Sciatic nerve (tissue), 2 donors: ENCODE measurements at places on chromosomes 3 and 15.

GRCh38 chr3:136120373-136121348, 75.5 kb downstream of the MSL2 start:
- no peak for DNase-seq

DNA sequence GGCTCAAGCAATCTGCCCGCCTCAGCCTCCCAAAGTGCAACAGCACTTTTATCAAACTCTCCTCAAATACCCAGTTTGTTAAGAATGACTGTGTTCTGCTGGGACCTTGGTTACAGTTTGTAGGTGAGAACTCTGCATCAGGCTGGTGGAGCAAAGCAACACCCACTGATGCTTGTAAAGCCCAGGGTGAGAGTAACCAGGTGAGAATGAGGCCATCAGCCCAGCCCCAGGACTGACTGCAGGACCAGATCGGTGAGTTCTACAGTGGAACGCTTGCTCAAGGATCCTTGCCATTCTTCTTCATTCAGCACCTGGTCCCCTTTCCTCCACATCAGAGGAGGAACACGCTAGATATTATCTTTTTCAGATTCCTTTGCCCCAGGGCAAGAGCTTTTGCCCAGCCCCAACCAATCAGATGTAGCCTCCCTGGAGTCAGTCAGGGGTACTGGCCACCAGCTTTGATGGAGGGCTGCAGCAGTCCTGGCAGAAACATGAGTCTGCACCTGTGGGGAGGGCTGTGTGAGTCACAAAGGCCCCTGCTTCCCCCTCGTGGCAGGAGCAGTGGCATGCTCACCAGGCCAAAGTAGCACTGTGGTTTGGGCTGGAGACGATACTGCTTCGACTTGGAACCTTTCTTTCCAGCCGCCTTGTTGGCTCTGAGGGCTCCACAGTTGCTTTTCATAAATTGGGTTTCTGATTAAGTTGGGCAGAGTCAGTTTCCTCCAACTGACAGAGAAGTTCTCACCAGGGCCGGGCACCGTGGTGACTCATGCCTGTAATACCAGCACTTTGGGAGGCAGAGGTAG, 3.5 kb upstream of the SHISA5 start:
- DNase-seq: no peak

- DNase-seq: no peak
These were observed 110.8 kb downstream of the TBC1D2B start for GRCh38 chr15:77966540-77967234.

GRCh38 chr15:78034495-78035191, 42.9 kb downstream of the TBC1D2B start:
- DNase-seq: no peak

DNA sequence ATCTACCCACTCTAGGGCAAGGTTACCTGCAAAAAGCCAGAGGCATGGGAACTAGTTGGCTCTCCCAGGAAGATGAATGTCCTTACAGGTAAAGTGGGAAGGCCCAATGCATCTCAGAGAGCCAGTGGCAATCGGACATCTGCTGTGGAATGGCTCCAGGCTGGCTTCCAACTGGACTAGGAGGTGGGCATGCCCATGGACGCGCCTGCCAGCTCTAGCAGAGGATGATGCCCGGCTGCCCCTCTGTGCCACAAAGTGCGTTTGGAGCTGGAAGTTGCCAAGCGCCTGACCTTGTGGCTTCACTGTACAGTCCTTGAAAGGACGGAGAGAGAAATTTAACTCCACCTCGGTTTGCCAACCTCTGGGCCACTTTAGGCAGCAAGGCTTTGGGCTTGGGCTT, 84.4 kb downstream of the NR2F2 start:
- DNase-seq: no peak

- no peak for DNase-seq
These were observed 361.4 kb downstream of the CHL1 start for GRCh38 chr3:557972-558371.

DNA sequence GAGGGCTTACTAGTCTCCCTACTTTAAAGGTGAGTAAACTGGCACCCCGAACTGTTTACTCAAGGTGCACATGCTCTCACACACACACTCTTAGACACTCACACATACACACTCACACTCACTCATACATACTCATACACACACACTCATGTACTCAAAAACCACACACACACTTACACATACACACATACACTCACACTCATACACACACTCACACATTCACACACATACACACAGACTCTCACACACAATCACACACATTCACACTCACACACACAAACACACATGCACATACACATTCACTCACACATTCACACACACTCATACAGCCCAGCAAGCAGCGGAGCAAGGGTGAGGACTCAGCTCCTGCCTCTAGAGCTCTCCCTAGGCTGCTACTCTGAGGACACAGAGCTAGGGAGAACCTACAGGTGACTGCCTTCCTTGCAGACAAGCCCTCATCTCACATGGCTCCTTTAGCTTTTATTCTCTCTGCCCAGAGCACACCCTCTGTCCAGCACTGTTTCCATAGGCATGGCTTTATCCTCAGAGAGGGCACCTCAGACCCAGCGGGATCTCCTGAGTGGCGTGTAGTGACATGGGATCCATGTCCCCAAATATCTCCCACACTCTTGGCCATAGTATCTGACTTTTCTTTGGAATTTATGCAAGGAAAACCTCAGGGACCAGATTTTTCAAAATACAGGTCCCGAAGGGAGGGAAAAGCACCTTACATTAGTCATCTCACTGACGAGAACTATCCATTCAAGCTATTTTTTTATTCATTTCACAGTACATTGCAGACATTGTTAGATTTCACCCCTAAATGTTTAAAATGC, 26.2 kb upstream of the ATG7 start:
- no peak for DNase-seq

DNA sequence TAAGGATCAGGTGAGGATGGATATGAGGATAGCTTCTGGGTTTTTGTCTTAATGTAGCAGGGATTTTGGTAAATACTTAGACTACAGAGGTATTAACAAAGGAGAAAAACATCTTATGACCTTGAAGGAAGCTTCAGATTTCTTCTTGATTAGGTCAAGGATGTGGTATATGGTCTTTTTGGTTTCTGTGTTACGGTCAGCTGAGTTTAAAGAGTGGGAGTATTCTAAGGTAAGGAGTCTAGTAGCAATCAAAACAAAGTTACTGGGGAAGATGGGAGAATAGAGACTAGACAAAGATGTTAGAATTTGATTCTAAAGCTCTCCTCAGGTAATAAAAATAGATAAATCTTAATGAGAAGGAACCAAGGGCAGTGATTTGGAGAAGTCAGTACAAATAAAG, 6.2 kb downstream of the HMG20A start:
- DNase-seq: no peak

- no peak for DNase-seq
These were observed 6.1 kb downstream of the SLC51B start for GRCh38 chr15:65051266-65051665.

DNA sequence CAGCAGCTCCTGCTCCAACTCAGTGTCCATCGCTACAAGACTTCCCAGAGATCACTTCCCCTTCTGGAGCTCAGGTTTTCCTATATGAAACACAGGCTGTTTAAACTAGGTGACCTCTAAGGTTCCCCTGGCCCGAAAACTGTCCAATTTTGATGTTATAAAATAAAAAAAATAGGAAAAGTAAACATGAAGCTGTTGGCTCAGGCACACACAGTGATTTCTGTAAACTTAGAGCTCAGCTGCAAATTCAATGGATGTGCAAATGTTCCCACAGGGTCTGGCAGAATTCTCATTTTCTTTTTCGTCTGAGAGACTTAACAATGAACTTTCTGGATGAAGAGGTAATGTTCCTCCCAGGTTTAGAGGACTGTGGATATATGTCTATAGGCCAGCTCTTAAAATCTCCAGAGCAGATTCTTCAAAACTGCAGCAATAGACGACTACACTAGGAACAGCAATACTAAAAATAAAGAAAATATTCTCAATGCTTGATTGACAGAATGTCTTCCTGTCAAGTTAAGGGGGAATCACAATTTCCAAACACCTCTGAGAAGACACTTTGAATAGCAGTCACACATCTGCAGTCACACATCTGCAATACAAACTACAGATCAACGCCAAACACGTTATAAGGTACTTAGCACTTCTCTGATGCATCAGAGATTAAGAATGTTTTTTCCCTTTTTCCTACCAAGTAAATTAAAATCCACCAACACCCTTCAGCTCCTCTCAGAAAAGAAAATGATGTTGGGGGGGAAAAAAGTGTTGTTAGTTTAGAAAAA, 2.8 kb downstream of the NUP210 start:
- no peak for DNase-seq

DNA sequence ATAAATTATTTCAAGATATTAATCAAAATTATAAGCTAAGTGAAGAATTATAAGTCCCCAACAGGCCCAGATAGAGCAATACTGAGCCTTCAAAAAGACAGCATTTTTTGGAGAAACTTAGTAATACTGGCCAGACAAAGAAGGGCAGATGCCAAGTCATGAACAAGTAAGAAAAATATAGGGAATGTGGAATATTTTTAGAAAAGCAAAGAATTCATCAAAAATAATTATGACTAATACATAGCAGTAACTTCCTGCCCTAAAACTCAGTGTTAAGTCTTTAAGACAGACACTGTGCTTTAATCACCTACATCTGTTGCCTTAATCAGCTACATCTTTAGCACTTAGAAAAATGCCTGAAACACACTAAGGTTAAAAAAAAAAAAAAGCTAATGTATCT, 31.2 kb downstream of the DPH6 start:
- DNase-seq: no peak

- no peak for DNase-seq
These were observed 307.9 kb upstream of the MDFIC2 start for GRCh38 chr3:70620367-70620766.

DNA sequence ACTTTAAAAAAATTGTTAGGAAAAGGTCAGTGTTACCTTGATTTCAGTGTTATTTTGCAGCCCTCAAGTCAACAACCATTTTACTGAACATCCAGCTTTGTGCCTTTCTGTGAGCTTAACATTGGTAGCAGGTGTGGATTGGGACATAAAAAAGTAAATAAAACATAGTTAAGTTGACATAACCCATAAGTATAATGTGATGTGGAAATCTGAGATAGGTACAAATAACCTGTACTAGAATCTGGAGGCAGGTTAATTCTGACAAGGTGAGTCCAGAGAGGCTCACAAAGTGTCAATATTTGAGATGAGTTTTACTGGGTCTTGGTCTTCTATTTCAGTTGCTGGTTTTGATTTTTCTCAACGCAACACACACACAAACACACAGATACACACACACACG, 151.3 kb downstream of the LPP start:
- no peak for DNase-seq

GRCh38 chr3:196662033-196662432, 22.5 kb downstream of the NRROS start:
- peak; percentile 25 for DNase-seq

GRCh38 chr15:89631902-89632264, 23.4 kb downstream of the KIF7 start:
- DNase-seq: no peak

DNA sequence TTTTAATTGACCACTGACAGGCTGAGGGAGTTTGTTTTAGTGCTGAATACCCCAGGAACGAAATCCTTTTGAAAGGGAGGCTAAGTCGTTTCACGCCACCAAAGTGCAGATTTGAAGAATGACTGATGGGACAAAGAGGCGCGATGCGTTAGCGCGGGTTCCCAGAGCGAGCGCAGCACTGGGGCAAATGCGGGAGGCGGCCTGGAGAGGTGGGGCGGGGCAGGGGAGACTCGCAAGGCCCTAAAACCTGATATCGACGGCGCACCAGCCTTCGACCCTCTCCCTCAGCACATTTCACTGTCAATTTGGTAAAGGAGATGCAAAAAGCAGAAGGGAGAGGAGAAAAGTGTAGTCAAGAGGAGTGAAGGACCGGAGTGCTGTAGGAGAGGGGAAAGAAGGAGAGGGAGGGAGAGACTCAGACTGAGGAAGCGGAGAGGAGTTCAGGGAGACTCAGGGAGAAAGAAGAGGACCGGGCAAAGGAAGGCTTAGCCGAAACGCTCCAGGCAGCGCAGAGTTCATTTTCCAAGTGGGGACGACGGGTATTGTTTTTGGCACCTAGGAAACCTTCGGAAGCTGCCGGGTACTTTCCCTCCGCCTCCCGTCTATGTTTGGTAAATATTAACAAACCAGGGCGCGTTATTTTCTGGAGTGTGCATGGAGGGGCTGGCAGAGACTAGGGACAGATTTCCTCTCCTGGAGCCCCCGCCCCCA, 3.8 kb upstream of the FOXB1 start:
- DNase-seq: no peak

DNA sequence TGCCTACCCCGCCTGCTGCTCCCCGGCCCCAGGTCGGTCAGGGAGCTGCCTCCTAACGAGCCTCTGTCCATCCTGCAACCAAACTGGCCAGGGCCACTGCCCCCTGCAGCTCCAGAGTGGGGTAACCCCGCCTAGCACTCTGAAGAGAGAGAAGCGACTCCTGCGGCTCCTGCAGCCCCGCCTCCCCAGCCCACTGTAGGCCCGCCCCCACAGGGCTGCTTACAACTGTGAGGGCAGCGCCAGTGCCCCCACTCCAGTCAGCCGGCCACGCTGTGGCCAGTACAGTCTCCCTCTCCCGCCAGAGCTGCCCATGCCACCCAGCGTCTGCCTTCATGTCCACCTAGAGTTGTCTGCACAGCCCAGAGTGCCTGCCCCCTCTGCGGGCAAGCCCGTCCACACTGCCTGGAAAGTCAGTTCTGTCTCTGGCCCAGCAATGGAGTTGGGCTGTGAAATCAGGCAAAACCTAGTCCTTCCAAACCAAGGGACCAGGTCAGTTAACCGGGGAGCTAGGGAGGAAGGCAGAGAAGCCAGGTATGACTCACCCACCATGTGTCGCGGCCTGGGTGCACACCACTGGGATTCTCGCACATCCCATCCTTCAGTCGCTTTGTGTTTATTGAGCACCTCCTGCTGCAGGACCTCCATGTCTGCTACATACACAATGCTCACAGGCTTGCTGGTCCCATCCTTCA, 2.4 kb downstream of the UCN2 start:
- peak; percentile 78 for DNase-seq

GRCh38 chr3:111714305-111714704, 119.2 kb upstream of the ZBED2 start:
- no peak for DNase-seq

DNA sequence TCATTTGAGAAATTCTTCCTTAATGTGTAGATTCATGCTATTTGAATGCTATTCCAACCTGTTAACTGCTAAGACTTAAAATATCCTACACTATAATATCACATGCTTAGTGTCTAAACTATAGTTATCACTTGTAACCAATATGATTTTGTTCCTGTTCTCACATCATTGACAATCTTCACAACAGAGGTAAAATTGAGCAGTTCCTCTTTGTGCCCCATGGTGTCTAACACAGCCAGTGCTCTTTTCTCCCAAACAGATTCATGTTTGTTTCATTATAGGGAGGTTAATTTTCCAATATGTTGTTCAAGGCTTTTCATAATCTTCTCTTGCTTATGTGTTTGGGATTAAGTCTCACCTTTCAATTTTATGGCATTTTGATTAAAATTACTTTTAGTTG, 591.1 kb downstream of the ZPLD1 start:
- no peak for DNase-seq

DNA sequence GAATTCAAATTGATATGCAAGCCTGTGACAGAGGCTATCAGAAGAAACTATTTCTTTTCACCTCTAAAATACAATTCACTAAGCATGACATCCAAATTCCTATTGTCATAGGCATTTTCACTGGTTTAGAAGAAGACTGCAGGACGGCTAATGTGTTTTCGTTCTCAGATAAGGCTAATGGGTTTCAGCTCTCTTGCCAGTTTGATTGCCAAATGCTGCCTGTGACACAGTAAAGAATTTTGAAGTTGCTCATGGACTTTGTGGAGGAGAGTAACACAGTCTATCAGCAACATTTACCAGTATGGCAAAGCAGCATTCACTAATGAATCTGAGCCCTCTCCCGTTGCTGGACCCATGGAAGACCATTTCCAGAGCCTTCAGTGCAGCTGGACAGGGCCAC, 948.1 kb downstream of the FHIT start:
- no peak for DNase-seq
